Karpas-422 (cell line): ENCODE measurements at places on chromosomes 1 and 21.

DNA sequence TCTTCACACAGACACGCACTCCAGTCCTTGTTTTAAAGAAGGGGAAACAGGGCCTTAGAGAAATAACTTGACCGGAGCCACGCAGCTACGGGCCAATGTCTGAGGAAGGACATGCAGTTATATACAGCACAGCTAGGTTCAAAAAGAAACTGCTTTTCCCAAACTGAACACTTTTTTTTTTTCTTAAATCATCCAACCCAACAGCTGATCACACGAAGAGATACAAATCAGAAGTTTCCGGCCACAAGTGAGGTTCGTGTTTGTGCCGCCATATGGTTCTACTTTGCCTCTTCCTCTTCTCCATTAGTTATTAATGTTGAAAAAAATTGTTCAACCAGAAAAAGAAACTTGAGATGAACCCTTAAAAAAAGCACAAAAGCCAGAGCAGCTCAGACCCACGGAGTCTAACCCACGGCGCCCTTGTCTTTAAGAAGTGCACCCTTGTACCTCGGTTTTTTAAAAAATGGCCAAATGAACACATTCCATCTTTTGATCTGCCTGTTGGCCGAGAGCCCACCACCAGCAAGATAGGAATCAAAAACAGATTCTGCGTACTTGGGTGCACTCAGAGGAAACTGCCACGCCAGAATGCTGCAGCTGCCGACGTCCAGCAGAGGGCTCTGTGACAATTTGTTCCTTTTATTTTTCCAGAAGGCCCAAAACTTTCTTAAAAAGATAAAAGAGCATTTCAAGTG is 78.9 kb downstream of the SLC66A1 start:
- peak; percentile 76 for DNase-seq

DNA sequence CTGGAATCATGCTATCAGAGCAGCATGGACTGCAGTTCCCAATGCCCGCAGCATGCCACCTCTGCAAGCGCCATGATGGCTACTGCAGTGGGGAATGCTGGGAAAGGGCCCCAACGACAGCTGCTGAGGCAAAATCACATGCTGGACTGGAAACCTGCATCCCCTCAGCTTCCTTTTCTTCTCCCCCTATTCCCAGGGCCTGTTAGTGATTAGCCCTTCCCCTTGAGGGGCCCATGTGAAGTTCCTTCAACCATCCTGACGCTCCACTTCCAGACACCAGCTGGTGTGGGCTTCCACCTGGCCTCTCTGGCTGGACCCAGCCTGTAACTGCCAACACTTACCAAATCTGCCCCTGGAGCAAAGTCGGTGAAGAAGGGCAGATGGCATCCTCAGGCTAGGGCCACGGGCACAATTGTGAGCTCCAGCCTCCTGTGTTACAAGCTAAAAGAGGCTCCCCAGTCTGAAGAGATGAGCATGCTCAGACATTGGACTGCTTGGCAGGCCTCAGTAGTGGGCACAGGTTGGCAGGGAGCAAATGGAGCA is 22.1 kb upstream of the SDC3 start:
- DNase-seq: no peak

GRCh38 chr1:8239039-8239305 is 78.9 kb upstream of the SLC45A1 start:
- no peak for DNase-seq

DNA sequence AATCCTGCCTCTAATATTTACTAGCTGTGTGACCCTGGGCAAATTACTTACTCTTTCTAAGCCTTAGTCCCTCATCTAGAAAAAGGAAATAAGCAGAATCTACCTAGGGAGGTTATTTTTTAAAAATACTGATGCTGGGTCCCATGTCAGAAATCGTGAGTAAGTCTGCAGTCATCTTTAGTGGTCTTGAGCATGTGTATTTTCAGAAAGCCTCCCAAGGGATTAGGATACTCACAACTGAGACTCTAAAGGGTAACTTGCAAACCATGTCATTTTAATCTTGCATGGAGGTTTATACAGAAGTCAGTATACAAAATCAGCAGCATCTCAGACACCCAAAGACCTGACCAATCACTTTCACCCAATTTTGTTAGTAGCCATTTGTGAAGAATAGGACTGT is 43.2 kb downstream of the DSTYK start:
- no peak for DNase-seq

GRCh38 chr1:56107275-56107638 is 472.1 kb downstream of the PLPP3 start:
- no peak for DNase-seq

DNA sequence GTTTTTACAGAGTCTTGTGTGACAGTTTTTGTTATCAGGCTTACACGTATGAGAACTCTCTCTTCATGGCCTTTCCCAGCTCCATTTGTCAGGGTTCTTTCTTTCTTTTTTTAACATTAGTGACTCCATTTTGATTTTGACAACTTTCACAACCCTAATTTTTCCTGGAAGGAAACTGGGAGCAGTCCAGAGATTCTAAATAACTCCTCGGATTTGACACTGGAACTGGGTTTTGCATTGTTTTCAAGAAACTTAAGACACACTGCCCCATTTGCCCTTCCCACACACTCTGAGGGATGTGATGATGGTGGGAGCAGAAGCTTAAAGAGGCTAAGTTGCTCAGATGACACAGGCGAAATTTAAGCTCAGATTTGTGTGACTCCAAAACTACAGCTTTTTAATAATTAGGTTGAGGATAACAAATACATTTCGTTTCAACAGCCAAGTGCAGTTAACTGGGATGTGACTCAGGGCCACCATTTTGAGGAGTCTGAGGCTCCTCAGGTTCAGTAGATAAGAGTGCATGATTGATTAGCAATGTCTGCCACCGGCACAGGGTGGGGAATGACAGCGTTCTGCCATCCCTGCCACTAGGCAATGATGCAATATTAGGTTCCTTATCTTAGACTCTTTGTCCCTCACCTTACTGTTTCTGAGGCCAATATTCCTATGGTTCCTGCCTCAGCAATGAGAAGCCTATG is 95.1 kb upstream of the ATP1A1 start:
- no peak for DNase-seq

DNA sequence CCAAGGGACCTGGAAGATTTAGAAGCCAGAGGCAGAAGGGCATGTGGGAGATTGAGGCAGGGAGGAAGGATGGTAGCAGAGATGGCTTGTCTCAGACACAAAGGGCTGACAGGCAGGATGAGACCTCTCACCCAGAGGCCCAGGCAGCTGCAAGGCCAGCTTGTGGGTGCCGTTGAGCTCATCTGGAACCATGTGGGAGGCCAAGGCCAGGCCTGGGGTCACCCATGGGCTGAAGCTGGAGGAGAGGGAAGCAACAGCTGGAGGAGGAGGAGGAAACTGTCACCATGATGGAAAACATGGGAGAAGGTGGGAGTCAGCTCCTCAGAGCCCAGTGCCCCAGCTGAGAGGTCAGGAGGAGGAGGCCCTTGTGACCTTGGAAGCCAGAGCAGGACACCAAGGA is 6.4 kb downstream of the CRABP2 start:
- no peak for DNase-seq

- DNase-seq: peak; percentile 81
Measured at GRCh38 chr1:37020653-37021277, 13.6 kb downstream of the GRIK3 start.

DNA sequence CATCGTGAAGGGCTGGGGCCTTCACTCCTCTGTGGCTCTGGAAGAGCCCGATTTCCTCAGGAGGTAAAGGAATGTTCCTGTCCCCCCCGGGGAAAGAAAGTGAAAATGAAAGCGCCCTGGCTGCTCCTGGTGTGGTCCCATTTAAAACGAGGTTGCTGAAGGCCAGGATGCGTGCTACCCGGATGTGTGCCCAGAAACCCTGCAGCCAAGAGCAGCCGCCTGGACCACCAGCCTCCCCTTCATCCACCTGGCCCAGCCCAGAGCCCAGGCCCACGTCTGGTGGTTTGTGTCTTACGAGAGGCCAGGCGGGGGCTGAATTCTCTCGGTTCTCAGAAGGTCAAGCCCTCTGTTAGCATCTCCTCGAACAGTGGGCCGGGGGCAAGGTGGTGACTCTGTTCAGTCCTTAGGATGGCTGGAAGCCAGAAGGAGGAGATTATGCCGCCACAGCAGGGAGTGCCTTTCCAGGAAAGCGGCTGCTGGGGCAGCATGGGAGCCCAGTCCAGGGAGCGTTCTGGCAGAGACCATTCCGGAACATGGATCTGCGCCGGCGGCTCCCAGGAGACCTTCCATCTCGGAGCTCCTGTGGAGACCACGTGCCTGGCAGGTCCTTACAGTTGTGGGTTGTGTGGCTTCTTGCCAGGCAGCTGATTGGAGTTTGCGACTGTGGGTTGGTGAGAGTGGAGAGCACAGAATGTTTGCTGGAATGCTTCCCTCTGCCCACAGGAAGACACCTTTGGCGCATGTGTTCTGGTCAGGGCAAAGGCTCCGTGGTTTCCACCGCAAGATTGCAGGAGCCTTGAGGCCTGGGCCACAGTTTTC is 1.4 kb downstream of the GUK1 start:
- no peak for DNase-seq

DNA sequence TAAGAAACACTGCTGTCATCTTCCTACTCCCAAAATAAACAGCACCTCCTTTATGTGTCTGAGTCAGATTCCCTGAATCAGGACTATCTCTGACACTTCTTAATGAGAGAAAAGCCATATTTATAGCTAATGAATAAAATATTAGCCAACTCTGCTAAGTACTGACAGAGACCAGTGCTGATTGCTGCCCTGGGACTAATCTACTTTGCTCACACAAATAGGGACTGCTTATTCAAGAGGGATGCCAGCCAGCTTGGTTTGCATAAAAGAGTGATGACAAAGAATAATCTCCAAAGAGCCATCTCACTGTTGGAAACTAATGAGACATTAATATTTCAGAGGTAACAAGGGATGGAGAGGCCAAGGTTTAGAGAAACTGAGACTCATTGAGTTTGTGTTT is 36.4 kb downstream of the FYB2 start:
- no peak for DNase-seq

DNA sequence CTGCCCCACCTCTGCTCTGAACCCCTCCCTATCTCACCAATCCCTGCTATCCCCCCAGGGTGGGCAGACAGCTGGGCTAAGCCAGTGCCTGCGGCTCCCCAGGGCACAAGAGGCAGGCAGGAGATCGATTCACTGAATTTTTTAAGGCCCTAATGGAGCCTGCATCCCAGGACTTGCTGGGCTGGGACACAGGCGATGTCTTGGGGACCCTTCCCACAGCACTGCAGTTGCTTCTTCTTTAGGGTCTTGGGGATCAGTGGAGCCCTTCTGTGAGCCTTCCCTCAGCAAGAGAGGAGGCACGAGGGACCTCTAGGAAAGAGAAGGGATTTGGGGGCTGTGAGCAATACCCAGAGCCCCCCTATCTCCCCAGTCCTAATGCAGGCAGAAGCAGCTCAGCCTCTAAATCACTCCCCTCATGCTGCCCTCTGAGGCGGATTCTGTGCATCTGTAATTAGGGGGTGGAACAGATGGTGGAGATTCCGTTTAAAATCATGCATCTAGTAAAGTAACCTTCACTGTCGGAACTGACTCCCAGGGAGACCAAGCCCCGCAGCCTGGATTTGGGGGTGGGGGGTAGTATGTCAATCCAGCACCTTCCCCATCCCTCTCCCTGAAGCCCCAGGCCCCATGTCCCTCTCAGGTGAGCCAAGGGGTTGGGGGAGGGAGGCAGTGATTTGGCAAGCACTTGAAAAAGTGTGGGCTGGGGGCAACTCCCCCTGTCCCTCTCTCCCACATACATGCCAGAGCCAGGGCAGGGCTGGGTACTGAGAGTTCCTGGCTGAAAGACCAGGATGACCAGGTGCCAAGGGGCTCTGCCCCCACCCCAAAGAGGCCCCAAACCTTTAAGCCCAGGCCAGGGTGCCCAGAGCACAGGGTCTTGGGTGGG is 10.0 kb downstream of the AHDC1 start:
- no peak for DNase-seq

DNA sequence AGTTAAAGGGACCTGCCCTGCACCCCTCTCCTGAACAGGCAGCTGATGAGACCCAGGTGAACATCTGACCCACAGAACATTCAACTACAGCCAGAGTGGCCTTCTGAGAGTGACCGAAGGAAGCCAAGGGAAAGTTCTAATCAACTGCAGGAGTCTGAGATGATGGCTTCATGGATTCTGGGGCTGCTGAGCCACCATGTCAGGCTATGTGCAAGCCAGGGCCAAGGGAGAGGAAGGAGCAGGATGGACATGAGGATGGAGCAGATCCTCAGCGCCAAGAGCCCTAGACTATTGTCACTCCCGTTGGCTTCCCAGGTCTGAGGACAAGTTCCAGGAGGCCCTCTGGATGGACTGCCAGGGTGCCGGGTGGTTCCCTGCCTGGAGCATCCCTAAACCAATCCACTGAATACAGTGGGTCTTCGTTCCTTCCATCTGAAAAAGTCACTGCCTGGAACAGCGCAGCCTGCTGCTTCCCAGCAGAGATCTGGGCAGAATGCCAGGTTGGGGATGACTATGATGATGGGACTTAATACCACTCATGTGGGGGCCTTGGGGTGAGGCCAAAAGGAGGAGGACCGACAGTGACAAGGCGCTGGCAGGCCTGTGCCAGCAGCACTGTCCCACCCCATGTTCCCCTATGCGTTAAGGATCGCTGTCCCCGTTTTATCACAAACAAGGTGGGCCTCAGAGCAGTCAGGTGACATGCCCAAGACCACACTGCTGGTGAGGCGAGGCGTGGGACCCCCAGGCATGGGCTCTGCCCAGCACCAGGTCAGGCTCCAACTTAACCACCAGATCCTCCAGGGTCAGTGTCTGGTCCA is 19.8 kb downstream of the SPOCD1 start:
- no peak for DNase-seq
